Uterus (tissue), 4 donors: ENCODE measurements at places on chromosomes 7 and 10. TPM values are rescaled to one million over a fixed set of nuclear protein-coding genes. Genes with fewer than 3 reads are reported as not detected.

DNA sequence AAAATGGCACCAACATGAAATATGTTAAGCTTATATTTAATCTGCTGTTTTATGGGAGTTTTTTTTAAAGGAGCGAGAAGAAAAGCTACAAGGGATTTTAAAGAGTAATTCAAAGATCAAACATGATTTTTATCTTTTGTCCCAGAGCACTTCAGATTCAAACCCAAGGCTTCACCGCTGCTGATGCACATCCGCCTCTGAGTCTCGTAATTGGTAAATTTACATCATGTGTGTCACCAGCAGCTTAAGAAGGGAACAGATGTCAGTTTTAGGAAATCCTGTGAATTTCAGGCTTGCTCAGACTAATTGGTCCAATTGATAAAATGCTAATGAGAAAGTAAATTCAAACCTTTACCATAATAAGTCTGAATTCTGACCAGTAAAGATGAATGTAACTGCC is 406.3 kb downstream of the GFRA1 start:
- DNase-seq = no peak

- no peak for DNase-seq
These were observed 236.7 kb downstream of the PHF14 start for GRCh38 chr7:11210374-11210773.

GRCh38 chr10:43421519-43421918 is 12.5 kb upstream of the HNRNPF start:
- DNase-seq = no peak

DNA sequence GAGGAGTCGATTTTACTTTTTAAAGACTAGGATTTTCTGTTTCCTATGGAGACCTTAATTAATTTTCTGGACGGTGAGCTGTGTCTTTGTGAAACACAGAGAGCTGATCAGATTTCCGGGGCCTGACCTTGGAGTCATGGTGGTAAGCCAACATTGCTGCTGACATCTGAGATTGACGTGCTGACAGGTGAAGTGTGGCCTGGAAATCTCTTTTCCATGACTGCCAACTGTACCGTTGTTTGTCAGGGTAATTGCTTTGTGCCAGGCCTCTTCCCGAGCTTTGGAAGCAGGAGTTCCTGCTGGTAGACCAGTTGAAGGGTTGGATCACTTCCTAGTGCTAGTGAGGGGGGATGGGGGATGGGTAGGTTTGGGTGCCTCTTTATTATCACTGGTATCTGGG is 71.2 kb downstream of the ADRA2A start:
- DNase-seq = no peak

- DNase-seq = no peak
These were observed 970.2 kb downstream of the SORCS3 start for GRCh38 chr10:105611244-105611798.

The PLXDC2 gene
- total RNA-seq = 59.2 TPM

- no peak for DNase-seq
These were observed at the start of gene INA for GRCh38 chr10:103276896-103277712. INA (plus strand) TSS chr10:103277138; CDS start chr10:103277212, 74 bp downstream.
